ENCODE measurements at places on chromosomes 2 and 18.

GRCh38 chr2:85813211-85813981, 59.6 kb downstream of the ATOH8 start:
- no peak for DNase-seq

- DNase-seq, result no peak
Measured at GRCh38 chr18:52152036-52152435, 188.0 kb upstream of the DCC start.

- DNase-seq, result no peak
Measured at GRCh38 chr2:153645599-153645998, 167.0 kb upstream of the RPRM start.

GRCh38 chr18:24968238-24968775, 383.7 kb downstream of the ZNF521 start:
- DNase-seq, result no peak

GRCh38 chr18:58536202-58536516, 92.7 kb downstream of the ALPK2 start:
- DNase-seq, result no peak

DNA sequence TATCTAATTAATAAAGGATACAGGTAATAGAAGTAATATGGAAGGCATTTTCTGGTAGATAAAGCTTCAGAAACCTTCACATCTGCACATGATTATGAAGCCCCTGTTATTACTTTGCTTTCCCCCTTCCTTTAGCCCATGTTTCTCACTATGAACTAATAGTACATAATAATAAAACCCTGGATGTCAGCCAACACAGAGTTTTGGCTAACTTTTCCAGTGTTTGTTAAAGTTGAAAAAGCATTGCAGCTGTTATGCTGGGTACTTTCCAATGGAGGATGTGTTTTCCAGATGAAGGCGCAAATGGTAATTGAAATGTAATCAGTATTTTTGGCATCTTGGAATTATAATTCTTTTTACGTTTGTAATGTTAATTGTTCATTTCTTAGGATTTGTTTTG, 43.5 kb downstream of the SPTBN1 start:
- DNase-seq, result no peak

DNA sequence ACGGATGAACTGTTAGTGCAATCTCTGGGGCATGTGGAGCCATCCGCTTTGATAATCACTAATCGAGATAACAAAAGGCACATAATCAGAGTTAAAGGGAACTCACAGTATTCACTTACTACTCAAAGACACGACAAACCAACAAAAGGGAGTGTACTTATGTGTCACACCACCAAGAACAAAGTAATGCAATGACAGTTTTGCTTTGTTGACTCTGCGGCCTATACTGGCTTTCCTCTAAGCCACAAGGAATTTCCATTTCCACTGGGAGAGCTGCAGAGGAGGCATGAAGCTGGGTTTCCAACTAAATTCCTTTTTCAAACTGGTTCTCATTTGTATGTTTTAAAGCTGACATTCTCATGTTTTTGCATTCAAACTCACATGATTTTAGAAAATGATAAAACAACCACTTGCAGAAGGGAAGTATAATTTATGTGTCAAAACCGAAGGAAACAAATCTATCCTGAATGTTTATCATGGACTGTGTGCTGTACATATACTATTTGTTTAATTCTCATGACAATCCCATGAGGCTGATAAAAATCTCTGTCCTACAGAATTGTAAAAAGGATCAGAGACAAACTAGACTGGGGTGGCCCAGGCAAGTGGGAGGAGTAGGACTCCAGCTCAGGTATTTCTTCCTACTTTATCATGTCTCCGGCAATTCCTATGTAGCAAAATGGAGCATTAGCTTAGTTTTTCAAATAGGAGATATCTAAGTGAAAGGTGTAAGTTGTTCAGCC, 149.6 kb upstream of the SMAD7 start:
- DNase-seq, result no peak
